ENCODE measurements at places on chromosomes 3 and 15.
A peak's percentile ranks its signal among the peaks of the same experiment; 100 is the strongest.

DNA sequence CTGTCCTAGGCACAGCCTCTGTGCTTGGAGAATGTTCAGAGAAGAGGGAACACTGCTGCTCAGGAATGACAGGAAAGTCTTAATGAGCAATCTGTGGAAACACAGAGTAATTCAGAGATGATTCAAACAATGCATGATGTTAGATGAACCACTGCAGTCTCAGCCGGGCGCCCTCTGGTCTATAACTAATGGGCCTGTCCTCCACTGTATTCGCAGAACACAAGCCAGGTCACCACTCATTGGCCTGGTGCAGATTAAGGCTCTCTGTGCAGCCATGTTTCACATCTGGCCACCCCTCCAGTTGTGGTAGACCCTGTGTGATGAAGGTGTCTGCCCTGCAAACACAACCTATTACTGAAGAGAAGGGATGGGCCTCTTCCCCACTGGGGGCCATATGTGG lies 281.7 kb upstream of the ROPN1 start:
- DNase-seq = no peak

DNA sequence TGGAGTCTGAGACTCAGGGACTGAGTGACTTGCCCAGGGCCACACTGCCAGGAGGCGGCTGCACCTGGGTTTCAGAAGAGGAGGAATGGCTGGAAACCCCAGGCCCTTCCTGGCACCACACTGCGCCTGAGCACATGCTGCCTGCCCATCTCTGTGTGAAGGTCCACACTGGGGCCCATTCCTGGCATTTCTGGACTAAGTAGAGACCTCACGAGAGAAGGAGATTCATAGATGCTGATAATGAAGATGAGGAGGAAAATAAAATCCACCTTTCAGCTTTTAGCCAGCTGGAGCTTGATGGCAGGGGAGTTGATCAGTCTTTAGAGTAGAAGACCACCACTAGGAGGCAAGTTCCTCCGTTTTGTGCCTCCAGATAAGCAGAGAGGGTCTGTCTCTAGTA lies 40.2 kb upstream of the TF start:
- no peak for DNase-seq

DNA sequence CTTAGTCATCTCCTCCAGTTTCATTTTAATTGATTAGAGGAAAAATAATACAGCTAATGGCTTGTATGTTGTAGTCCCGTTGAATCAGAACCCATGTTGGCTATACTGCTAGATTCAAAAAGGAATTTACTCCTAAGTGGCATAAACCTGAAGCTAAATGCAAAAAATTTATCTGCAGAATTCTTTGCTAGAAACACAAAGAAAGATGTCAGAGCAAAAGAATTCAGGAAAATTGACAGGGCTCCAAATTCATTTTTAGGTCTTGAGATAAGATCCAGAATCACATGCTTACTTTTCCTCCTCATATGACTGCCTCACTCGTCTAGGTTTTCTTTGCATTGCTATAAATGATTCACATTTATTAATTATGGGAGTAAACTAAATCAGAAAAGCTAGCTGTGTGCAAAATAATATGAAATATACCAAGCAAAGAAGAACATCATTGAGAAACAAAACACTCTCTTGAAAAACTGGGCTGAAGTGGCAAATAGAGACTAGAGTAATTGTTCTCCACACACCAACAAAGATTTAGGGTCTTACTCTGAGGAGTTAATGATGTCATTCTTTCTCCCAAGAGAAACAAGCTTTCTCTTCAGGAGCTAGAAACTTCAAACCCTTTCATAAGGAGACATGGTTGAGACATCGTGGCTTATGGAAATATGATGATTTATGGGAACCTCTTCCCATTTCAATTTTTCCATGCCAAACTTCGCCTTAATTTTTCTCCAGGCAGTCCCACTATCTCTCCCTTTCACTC lies 94.8 kb upstream of the FEZF2 start:
- DNase-seq = no peak

DNA sequence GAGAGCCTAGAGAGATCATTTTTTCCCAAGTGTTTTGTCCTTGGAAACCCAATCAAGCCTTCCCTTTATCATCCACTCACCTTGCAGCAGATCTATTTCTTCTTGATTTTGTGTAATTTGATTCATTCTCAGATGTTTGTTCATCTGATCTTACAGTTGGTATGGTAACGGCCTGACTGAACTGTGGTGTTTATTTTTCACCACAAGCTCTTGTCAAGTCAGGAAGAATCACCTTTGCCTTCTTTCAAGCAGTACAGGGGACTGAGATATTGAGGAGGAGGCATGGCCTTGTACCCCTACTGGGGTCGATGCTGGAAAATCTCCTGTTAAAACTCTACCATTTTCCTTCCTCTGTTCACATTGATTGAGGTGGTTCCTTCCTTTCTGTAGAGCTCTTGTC lies 361.4 kb upstream of the CFAP20DC start:
- DNase-seq = no peak

GRCh38 chr3:152236716-152237115 lies 32.0 kb upstream of the MBNL1 start:
- no peak for DNase-seq

DNA sequence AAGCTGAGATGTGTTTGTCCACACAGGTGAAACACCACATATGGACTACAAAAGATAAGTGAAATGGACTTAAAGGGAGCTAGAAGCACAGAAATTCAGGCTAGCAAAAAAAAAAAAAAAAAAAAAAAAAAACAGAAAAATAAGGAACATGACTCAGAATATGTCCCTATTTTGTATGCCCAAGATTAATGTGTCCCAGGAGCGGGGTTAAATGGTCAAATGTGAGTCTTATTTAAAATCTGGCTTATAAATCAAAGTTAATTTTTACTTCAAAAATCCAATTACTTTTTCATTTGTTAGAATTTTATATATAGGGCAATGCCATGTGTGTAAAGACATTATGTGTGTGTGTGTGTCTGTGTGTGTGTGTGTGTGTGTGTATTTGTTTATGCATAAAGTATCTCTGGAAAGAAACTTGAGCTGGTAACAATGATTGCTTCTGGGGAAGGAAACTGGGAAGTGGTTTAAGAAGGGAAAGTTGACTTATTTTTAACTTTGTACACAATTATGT lies 986.5 kb downstream of the ROBO2 start:
- no peak for DNase-seq

GRCh38 chr15:48537271-48538113 lies 108.0 kb downstream of the FBN1 start:
- no peak for DNase-seq

DNA sequence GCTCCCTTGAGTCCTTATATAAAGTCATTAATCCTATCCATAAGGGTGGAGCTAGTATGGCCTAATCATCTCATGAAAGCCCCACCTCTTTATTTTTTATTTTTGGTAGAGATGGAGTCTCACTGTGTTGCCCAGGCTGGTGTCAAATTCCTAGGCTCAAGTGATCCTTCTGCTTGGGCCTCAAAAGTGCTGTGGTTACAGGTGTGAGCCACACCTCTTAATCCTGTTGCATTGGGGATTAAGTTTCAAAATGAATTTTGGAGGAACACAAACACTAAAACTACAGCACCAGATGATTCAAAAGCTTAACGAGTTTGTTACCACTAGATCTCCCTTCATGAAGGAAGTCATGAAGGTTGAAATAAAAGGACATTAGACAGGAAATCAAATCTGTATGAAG lies 27.7 kb downstream of the RAB7A start:
- no peak for DNase-seq

GRCh38 chr15:35912196-35912595 lies 366.2 kb upstream of the DPH6 start:
- no peak for DNase-seq

- no peak for DNase-seq
Observed at GRCh38 chr15:68767833-68768232, 52.9 kb downstream of the ANP32A start.

DNA sequence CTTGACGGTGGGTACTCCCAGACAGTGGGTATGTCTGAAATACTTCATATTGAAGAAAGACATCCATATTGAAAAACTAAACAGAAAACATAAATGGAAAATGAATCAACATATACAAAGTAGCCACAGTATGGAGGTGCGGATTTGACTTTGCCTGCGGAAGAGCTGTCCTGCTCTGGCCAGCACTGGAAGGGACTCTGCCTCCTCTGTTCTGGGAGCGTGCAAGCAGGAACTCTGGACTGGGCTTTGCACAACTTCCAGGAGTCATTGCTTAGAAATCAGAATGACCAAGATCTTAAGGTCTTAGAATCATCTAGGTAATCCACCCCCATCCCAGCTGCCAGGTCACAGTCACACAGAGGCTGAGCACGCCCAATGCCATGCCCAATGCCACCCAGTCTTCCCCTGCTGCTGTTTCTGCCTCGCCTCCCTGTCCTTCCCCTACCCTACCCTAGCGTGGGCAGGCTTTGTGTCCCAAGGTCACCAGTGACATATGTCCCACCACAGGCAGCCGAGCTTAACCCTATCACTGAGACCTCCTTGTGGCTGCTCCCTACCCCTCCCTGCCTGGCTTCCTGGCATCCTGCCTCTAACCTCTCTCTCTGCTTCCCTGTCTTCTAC lies 36.3 kb downstream of the CDC25A start:
- no peak for DNase-seq

DNA sequence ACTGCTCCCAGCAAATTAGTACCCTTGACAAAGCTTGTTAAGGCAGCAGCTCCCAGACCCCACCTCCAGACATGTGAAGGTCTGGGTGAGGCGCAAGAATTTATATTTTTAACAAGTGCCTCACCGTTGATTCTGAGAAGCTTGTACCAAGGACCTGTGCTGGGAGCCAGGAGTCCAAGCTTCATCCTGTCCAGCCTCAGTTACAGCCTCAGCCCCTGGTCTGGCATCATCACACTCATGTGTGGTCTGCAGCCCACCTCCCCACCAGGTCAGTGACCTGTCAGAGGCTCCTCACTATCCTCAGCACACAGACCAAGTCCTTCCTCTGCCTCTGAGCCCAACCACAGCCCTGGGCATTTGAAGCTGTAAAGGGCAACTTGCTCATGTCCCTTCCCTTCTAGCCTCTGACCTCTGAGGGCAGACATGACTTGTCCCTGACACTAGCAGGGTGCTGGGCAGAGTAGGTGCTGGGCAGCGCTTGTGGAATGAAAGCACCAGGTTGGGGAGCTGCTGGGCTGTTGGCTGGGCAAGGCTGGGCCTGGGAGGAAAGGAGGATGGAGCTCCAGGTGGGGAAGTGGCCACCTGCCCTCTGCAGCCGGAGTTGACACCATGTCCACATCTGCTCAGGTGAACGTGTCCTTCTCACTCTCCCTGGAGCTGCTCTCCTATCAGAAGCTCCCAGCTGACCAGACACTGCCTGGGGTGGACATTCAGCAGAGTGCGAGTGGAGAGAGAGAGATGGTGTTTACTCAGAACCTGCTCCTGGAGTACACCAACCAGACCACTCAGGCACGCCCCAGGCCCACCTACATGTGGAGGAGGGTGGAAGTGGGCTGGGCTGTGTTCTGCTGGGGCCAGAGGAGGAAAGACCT lies 16.9 kb downstream of the ACAA1 start:
- no peak for DNase-seq

DNA sequence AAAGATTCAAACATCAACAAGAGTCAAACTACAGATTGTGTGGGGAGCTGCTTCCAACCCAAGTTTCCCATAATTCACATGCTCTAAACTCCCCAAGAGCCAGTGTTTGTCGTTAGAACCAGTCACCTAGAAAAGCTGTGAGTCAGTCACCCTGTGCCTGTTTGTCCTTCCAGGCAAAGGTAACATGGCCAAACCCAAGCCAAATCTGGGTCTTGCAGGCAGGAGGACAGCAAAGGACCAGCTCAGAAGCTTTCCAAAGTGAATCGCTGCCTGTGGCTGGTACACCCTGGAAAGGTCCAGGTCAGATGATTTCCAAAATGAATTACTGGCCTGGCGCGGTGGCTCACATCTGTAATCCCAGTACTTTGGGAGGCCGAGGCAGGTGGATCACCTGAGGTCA lies 251.5 kb downstream of the FAM43A start:
- no peak for DNase-seq

GRCh38 chr3:120364821-120365220 lies 15.7 kb upstream of the LRRC58 start:
- DNase-seq = no peak

DNA sequence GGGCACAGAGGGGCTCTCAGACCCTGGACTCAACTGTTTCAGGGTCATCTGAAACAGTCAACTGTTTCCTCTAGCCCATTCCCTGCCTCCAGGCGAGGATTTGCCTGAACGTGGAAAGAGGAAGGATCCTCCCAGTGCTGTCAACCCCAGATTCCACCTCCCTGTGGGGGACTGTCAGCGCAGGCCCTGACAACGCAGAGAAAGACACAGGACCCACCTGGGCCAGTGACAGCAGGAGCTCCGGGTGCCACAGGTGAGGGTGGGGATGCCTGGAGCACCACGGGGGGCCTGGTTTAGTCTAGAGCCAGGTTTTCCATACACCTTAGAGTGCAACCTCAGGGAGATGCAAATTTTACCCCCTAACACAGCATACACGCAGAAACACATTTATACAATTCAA lies 19.5 kb upstream of the LAMP3 start:
- DNase-seq = no peak

- DNase-seq = peak; percentile 11
Observed at GRCh38 chr15:66004618-66005262, 135.4 kb downstream of the RAB11A start.

All from stimulated activated naive CD8-positive, alpha-beta T cell treated with anti-CD3 and anti-CD28 coated beads, Interleukin-15, Interleukin-2, amounts not matched to agents 100 U/mL and 50 U/mL, for 24 hours (primary cell).